Right cardiac atrium (tissue), 5 donors: ENCODE measurements at places on chromosomes 12 and 14.

DNA sequence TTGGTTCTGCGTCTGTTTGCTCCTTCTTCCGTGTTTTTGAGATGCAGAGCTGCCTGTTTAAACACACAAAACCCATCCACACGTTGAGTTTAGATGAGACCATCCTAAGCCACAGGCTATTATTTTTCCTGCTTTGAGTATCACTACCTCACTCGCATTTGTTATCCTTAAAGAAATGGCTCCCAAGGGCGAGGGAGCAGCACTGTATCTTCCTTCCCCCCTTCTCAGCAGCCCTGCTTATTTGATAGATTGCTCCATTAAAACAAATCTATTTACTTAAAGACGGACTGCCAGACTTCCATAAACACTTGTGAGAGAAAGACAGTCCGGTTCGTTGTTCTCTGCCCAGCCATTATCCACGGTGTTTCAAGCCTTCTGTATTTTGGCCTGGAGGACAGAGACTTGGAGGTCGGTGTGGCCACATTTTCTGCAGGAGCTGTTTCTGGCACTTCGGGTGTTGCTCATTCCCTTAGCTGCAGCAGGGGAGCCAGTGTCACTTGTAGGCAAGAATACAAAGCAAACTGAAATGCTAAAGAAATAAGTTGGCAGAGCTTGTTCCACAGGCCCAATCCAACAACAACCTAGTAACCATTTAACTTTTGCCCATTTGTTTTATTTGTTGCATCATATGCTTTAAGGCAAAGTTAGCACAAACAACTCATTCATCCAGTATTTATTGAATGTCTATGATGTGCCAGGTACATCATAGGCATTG, 275.4 kb downstream of the TTC6 start:
- no peak for DNase-seq

DNA sequence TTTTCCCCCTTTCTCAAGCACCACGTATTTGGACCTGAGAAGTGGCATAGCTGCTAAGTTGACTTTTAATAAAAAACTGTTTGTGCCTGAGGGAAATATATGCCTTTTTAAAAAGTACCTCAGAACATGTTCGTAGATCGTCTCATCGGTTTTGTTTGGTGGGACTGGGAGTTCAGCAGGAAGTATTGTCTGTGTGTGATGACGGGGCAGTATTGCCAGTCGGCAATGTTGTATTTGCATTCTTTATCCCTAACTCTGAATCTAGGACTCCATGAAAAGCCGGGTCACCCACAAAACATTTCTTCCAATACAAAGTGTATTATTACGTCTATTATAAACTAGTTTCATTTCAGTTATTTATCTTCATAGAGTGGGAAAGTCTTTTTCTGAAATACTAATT, 19.7 kb upstream of the FGD4 start:
- DNase-seq: no peak

GRCh38 chr14:77897374-77897773, 97.5 kb downstream of the ADCK1 start:
- DNase-seq: no peak

DNA sequence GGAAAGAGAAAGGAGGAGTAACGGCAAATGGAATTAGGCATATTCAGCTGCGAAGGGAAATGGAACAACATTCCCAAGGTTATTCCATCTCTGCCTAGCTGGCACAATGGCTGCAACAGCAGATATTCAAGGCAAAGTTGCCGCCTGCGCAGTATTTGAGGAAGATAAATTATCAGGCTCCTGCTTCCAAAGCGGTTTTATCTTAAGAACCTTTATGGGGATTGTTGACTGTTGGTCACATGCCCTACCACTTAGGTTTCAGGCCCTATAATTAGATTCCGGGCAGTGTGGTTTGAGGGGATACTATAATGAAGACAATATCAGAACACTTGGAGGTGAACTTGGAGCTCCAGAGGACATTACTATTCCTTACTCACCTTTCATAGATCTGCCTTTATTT, 99.7 kb downstream of the FGD4 start:
- DNase-seq: no peak

DNA sequence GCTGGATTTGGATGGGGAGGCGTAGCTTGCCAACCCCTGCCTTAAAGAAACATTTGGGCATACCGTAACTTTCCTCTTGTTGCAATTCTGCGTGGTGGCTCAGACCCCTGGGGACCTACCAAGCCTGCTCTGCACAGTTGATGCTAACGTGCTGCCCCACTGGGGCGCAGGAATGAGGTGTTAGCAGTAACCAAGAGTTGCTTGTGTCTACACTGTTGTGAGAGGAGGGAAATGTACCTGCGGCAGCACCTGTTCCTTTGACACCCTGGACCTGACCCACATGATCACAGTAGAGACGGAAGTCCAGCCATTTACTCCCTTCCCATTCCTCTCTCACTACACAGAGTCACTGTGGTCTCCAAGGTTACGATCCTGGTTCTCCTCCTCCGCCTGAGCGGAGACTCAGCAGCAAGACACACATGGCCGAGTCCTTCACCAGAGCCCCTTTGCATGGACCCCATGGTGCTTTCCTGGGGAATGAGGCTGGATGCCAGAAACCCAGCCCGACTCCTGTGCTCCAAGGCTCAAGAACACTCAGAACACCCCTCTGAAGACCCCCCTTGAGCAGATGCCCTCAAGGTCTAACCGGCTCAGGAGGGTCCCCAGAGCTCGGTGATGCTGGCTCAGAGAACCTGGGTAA, 84.8 kb downstream of the FBXL14 start:
- DNase-seq: no peak
